Naive B cell (primary cell): ENCODE measurements at places on chromosomes 1 and 21. TPM values are rescaled to one million over a fixed set of nuclear protein-coding genes. Genes with fewer than 3 reads are reported as not detected.
A peak's percentile ranks its signal among the peaks of the same experiment; 100 is the strongest.

- DNase-seq: peak; percentile 65
These were observed 17.6 kb downstream of the RNU5D-1 start for GRCh38 chr1:44713321-44713781.

- no peak for DNase-seq
These were observed 207.2 kb downstream of the TOMM20 start for GRCh38 chr1:234921266-234922062.

Gene CSDE1
- 315 TPM for polyA plus RNA-seq

Gene WNT3A
- polyA plus RNA-seq: not detected

Gene HAPLN2
- not detected for polyA plus RNA-seq

Gene SLC9A1
- 4.3 TPM for polyA plus RNA-seq

Gene TPTE
- not detected for polyA plus RNA-seq

Gene SLC30A2
- not detected for polyA plus RNA-seq

Gene NEGR1
- polyA plus RNA-seq: not detected

GRCh38 chr1:15702722-15703550, 18.8 kb downstream of the PLEKHM2 start:
- DNase-seq: no peak

- DNase-seq: peak; percentile 25
These were observed 12.6 kb downstream of the SUCO start for GRCh38 chr1:172545396-172546004.

DNA sequence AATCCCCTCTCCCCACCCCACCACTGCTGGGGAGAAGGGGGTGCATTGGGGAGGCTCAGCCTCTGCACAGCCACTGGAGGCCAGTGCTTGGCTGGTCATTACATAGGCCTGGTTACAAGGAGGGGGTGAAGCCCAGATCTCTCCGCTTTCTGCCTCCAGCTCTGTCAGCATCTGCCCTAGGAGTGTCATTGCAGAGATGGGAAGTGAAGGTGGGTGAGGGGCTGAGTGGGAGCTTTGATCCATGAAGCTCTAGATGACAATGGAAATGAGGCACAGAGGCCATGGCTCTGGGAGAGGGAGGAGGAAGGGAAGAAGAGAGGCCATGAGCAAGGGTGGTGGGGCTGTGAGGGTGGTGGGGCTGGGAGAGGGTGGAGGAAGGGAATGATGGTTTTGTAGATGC, 411.6 kb downstream of the MATN1 start:
- no peak for DNase-seq

GRCh38 chr1:167645140-167645541, 15.1 kb downstream of the RCSD1 start:
- no peak for DNase-seq

DNA sequence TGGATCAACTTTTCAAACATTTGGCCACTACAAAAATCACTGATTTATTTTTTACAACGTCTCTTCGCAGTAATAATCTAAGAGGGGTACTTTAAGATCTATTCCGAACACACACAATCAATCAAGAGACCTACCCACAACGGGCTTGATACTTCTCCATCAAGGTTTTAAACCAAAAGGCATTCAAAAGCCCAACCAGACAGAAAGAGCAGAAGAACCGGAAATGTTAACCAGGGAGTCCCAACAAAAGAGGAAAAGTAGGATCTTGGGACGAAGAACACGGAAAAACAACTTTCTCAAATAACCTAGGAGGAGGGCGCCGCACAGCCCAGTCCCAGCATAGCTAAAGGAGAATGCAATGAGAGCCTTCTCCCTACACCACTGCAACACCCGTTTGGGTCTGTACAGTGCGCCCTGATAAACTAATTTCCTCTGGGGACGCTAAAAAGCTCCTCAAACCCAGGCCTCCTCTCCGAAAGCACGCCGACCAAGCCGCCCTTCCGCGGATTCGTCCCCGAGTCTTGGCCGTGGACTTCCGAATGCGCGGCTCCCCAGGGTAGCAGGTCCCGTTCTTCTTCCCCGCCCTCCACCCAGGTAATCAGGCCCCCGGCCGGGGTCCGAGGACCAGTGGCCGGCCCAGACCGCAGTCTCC, 623 bp downstream of the RPL22 start:
- DNase-seq: no peak

Gene PROX1
- polyA plus RNA-seq: not detected

GRCh38 chr1:198272492-198272891, 115.7 kb downstream of the NEK7 start:
- no peak for DNase-seq

DNA sequence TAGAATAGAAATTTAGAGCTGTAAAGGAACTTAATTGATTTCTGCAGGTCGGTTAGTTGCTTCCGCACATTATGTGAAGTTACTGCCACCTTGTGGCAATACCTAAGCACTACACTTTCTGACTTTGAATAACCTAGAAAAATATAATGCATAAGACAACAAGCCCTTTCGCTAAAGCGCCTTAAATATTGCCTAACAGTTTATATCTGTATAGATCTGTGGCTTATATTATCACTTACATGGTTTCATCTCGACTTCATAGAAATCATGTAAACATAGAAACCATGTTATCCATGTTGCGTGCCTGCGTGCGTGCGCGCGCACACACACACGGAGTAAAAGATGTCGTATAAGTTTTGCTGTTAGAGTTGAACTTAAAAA, 10.9 kb upstream of the IFI16 start:
- peak; percentile 60 for DNase-seq

DNA sequence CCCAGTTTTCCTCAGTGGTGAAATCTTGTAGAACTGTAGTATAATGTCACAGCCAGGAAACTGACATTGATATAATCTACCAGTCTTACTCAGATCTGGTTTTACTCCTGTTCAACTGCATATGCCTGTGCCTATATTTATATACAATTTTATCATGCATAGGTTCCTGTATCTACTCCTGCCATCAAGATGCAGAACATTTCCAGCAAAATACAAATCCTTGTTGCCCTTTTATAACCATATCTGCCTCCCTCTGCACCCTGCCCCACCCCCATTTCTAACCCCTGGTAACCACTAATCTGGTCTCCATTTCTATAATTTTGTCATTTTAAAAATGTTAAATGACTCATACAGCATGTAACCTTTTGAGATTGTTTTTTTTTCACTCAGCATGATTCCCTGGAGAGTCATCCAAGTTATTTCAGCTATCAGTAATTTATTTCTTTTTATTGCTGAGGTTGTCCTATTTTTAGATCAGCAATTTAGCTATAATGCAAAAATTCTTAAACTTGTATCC, 8.1 kb downstream of the UTP25 start:
- DNase-seq: no peak

GRCh38 chr1:111474521-111474920, 737 bp downstream of the C1orf162 start:
- no peak for DNase-seq

Gene GBP7
- polyA plus RNA-seq: not detected

GRCh38 chr21:29237110-29238052, 61.3 kb upstream of the BACH1 start:
- DNase-seq: no peak

- DNase-seq: no peak
These were observed 75.1 kb downstream of the ASH1L start for GRCh38 chr1:155487541-155487940.

DNA sequence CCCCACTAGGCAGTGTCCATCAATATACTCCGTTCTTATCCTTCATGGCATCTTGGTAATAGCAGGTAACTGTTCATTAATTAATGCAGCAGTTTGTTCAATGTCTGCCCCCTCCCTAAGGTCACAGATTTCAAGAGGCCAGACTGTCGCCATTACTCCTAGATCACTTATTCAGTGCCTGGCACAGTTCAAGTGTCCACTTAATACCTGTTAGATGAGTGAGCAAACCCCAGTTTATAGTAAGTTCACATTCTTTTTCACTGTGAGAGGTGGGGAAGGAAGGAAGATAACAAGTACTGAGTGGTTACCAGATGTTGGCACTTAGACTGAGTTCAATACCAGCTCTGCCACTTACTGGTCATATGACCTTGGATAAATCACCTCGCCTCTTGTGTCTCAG, 36.4 kb downstream of the OPRD1 start:
- no peak for DNase-seq

Gene PDZK1IP1
- 0.93 TPM for polyA plus RNA-seq

DNA sequence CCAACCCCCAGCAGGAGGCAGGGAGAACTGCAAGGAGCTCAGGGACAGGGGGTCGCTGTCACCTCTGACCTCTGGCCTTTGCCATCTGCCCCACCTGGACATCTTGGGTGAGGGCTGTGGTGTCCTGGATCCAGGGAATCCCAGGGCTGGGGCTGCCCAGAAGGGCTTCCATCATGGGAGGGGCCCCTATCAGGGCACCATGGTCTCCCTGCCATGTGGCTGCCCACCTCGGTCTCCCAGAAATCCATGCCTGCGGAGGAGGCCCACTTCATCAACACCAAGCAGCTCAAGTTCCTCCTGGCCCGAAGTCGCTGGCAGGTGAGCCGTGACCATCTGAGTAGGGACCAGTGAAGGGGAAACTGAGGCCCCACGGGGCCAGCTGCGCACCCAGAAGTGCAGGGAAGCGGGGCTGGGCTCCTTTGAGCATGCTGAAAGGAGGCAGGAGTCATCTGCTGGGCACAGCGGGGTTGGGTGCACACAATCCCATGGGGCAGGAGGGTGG, 36.1 kb downstream of the TRIM11 start:
- no peak for DNase-seq

- no peak for DNase-seq
These were observed 111.6 kb downstream of the ITSN1 start for GRCh38 chr21:33753886-33754285.

- DNase-seq: peak; percentile 7
These were observed 147.2 kb downstream of the CHD1L start for GRCh38 chr1:147389532-147390184.

DNA sequence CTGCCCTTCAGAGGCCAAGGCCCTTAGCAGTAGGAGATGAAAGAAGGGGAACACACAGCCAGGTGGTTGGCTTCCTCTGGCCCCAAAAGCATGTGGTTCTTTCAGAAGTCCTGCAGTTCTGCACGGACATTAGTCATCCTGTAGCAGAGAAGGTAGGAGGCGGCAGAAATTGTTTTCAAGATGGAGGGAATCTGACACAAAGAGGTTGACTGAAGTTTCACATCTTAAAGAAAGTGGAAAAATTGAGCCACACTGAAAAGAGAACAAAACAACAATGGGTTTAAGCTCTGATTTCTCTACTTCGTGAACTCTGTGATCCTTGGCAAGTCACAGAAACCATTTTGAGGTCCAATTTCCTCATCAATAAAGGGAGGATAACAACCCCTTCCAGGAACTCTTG, 125.3 kb upstream of the DNAH14 start:
- DNase-seq: no peak
